ENCODE measurements at places on chromosomes 7 and 10.

GRCh38 chr10:132134241-132135052 is 52.3 kb upstream of the DPYSL4 start:
- DNase-seq, result no peak

GRCh38 chr10:111083222-111084095 is 6.6 kb downstream of the ADRA2A start:
- no peak for DNase-seq

DNA sequence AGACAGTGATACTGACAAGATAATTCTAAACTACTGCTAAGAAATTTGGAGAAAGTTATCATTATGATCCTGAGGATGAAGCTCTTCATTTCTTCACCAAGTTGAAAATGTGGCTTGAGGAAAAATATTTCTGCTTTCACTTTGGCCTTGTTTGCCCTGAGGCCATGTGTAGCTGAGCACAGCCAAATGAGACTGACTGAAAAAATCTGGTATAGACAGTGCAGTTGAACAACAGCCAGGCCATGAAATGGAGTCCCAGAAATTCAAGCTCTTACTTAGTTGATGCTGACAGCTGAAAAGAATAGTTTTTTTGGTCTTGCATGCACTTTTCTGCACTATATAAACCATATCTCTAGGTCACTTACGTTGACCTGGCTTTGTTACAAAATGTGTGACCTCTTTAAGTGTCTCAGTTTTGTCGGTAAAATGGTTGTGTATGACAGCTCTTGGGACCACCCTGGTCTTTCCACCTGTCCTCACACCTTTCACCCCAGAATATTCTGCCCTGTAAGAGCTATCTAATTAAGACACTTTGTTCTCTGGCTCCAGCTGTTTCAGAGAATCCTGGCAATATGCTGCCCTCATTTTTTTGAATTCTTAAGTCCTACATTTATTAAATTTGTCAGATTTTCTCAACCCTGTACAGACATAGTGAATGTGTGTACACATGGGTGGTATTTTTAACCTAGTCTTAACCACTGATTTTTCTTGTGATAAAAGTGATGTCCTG is 91.3 kb downstream of the CD36 start:
- DNase-seq, result no peak

DNA sequence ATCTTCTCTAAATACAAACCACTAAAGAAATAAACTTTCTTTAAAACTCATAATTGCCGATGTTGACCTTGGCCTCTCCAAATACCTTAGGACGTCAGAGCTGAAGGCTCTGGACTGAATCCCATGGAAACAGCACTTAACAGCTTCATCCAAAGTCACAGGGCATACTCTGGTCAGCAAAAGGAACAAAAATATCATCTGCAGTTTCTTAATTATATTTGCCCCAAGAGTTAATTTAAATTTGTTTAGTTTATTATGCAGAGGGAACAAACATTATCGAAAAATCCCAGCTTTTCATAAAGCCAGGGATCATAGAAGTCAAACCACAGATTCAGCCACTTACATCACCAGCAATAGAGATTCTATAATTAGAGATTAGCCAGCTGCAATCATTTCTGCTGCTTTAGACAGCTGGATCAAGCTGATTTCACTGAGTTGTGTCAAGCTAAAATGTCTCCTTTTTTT is 20.5 kb upstream of the FAM13C start:
- DNase-seq, result no peak

DNA sequence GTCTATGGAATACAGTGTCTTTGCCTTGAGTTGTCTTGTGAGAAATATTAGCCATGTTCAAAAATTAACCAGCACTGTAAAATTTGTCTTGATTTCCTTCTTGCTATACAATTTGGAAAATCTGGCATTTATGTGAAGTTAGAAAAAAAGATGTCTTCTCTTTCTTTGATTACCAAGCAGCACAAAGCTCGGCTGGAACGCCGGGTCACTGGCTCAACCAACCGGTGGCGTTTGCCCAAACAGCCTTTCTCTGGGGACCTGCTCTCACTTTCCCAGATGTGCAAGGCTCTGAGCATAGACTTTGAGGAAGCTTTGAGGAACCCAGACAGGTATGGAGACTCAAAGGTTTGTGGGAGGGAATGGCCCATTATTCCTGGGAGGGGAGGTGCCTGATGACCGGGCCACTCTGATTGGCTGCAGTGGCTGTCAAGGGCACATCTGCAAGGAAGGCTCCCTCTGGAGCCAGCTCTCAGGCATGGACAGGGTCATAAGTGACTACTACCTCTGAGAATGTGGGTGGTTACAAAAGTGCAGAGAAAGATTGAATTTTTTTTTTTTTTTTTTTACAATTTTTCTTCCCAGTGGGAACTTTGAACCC is 5.6 kb downstream of the BTBD16 start:
- no peak for DNase-seq

DNA sequence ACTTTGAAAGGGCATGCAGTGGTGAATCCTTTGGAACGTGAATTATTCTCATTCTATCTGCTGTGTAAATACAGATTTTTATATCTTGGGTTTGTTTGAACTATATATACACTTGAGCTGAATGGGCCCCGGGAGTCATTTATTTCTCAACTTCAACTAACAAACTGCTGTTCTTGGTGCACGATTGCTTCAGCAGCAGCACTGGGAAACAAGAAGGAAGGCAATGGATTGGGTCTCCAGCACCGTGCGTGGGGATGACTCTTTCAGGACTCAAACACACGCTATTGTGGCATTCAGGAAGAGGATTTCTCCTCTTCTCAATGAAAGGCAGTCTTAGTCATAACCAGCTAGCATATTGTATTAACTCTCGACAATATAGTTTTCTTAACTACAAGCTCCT is 226.0 kb upstream of the NFE2L3 start:
- DNase-seq, result peak; percentile 35

- no peak for DNase-seq
Measured at GRCh38 chr7:117014673-117015133, 61.4 kb downstream of the ST7 start.

Measured in skeletal muscle cell (primary cell).